Hematopoietic multipotent progenitor cell treated with erythropoietin and hydrocortisone succinate and interleukin-3 and kit ligand, for 6 days (in vitro differentiated cells): ENCODE measurements at places on chromosomes 2 and 18.

GRCh38 chr2:68098291-68098797, 35.5 kb upstream of the C1D start:
- DNase-seq = no peak

DNA sequence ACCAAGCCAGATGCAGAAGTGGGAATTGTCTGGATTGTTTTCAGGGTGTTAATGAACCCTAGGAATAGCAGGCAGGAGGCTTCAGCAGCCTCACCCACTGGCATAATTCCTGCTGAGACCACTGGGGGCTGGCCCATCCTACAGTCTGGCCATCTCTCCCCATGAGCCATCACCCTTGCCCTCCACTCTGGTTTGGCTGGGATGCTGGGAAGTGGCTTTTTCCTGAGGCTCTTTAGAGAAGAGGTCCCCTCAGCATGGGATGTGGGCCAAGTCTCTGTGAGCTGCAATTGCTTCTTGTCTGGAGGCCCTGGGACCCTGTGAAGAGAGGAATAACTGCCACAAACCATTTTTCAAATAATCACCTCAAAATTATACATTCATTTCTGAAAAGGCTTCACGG, 4.0 kb downstream of the TCF7L1 start:
- DNase-seq = no peak

DNA sequence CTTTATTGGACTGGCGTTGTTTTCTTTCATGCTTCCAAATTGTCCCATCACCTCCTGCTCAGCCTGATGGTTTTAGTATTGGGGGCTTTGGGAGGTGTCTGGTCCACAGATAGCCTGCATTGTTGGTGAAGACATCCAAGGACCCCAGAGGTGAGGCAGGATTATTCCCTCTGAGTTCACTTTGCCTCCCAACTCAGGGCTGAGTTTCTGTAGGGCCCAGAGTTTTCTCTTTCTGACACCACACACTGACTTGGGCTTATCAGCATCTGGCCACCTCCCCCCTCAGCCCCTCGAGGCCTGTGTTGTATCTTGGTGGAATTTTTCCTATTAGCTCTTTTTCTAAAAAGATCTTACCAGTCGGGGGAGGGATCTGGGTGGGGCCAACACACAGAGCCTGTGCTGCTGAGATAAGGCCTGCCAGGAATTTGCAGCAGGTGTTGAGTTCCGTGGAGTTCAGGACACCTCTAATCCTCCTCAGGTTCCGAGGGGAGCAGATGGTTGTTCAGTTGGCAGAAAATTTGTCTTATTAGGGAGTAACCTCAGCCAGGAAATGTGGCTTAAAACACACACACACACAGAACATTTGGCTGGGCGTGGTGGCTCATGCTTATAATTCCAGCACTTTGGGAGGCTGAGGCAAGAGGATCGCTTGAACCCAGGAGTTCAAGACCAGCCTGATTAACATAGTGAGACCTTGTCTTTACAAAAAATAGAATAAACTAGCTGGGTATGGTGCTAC, 7.3 kb downstream of the EMILIN2 start:
- DNase-seq = peak; percentile 98

GRCh38 chr2:64568836-64569235, 44.7 kb downstream of the AFTPH start:
- DNase-seq = no peak
